Cardiac septum (tissue), 1 donor: ENCODE measurements at places on chromosomes 12 and 14. TPM values are rescaled to one million over a fixed set of nuclear protein-coding genes. Genes with fewer than 3 reads are reported as not detected.

Gene AICDA
- total RNA-seq, result 0.13 TPM

Gene PPM1H
- 4.0 TPM for total RNA-seq

Gene AMN1
- 9.2 TPM for total RNA-seq

Gene LRRC43
- 0.43 TPM for total RNA-seq

Gene KLRC4
- total RNA-seq, result not detected

Gene ADAM20
- total RNA-seq, result 0.78 TPM

Gene CCDC197
- total RNA-seq, result 3.4 TPM
